WERI-Rb-1 (cell line): ENCODE measurements at places on chromosomes 13 and 19.

DNA sequence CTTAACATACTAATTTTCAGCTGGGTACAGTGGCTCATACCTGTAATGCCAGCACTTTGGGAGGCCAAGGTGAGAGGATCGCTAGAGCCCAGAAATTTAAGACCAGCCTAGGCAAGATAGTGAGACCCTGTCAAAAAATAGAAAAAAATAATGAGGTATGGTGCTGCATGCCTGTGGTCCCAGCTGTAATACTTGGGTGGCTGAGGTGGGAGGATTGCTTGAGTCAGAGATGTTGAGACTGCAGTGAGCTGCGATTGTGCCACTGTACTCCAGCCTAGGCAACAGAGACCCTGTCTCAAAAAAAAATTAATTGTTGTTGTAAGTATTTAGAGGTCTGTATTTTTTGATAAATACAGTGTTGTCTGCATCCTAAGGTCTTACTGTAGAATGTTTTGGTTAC is 66.8 kb downstream of the FNDC3A start:
- no peak for DNase-seq

DNA sequence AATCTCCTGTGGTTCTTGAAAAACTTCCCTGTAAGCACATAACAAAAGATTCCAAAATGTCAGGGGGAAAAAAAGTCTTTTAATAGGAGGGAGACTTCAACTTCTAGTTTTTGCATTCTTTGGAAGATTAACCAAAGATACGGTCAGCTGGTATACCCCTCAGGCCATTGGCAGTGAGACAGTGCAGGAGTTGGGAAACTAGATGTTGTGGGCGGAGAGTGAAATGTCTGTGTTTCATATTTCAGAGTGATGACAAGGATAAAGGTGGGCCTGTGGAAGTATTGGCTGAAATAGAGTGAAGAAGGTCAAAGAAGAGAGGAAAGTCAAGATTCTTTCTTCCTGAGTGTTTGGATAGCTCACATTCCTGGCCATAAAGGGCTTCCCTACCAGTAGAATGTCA is 40.8 kb downstream of the CYP2B6 start:
- DNase-seq: no peak

DNA sequence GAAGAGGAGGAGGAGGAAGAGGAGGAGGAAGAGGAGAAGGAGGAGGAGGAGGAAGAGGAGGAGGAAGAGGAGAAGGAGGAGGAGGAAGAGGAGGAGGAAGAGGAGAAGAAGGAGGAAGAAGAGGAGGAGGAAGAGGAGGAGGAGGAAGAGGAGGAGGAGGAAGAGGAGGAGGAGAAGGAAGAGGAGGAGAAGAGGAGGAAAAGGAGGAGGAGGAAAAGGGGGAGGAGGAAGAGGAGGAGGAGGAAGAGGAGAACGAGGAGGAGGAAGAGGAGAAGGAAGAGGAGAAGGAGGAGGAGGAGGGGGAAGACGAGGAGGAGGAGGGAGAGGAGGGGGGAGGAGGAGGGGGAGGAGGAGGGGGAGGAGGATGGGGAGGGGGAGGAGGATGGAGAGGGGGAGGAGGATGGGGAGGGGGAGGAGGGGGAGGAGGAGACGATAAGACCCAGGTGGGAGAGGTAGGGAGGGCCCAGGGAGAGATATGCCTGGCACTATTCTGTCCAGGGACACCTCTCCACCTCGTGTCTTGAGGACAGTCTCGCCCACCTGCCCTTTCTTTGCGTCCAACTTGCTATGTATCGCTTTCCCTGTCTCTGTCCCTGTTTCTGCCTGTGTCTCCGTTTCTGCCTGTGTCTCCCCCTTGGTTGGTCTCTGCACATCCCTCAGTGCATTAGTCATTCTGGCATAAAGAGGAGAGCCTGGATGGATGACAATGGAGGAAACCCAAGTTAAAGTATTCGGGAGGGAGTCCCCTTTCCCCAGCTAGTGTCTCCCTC is 7.1 kb upstream of the KLK5 start:
- no peak for DNase-seq

DNA sequence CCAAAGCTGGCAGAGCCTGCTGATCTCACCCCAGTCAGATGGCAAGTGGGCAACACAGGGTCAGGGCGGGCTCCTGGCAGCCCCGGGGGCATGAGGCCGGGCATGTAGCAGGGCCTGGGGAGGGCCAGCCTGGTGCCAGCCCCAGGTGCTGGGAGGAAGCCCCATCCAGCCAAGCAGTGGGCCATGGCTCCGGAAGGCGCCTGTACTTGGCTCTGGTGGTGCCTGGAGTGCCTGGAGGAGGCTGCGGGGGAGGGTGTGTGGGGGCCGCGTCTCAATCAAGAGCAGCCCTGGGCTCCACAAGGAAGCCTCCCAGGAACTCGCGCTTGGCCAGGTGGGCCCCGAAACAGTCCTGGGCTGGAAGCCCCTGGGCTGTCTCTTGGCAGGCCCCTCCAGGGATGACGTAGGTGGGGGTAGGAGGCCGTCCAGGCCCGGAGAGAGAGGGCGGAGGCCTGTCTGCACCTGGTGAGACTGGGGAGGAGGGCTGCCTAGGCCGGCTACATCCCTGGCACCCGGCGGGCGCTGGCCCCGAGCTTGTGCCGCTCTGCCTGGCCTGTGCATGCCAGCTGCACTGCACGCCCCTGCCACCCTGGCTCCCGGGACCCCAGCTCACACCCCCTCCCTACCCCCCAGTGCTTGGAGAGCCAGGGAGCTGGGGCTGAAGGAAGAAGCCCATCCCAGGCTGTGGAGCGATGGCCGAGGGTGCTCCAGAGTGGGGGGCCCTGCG is 45.9 kb downstream of the COMP start:
- DNase-seq: no peak

DNA sequence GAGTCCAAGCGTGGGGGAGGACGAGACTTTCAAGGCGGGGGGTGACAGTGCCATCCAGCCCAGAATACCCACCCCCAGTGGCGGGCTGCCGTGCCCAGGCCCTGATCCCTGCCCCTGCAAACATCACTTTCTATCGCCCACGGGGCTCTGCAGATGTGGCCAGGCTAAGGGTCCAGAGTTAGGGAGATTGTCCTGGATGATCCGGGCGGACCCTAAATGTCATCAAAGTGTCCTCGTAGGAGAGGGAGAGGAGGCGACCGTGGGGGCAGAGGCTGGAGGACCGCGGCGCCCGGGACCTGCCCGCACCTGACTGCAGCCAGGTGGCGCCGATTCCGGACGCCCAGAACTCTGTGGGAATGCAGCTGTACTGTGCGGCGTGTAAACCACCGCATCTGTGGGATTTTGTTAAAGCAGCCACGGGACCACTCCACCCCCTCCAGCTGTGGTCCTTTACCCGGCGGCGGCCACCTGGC is 32.4 kb downstream of the GJA3 start:
- peak; percentile 38 for DNase-seq

- DNase-seq: no peak
These were observed 384.9 kb upstream of the ZNF507 start for GRCh38 chr19:31960474-31960873.

- DNase-seq: no peak
These were observed 11.6 kb downstream of the URI1 start for GRCh38 chr19:29953352-29954247.

- DNase-seq: no peak
These were observed at the start of gene ATP8B3 for GRCh38 chr19:1811942-1812425. ATP8B3 (minus strand) TSS chr19:1812276; CDS start chr19:1811736, 540 bp downstream.

DNA sequence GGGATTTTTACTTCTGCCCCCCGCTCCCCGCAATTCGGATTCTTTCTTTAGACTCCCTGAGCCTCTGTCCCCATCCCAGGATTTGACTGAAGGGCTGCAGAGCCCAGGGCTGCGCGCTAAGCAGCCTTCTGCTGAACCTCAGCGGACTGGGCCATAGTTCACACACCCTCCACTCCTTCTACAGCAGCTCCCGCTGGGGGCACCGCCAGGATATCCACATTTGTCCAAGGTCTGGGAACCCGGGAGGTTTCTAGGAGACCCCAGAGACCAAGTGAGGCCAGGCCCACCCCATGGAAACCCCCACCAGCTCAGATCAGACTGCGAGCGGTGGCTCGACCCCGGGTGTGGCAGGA is 463.3 kb downstream of the ITGBL1 start:
- DNase-seq: peak; percentile 41
